Activated T-helper 2 cell treated with anti-CD3 and anti-CD28 coated beads, Interferon-gamma antibody, Interleukin-2, Interleukin-4, amounts not matched to agents 10 μg/mL and 5 μg/mL and 100 μg/mL, durations not matched to agents 14 hours and 24 hours and 36 hours (primary cell): ENCODE measurements at places on chromosomes 7 and 10.

DNA sequence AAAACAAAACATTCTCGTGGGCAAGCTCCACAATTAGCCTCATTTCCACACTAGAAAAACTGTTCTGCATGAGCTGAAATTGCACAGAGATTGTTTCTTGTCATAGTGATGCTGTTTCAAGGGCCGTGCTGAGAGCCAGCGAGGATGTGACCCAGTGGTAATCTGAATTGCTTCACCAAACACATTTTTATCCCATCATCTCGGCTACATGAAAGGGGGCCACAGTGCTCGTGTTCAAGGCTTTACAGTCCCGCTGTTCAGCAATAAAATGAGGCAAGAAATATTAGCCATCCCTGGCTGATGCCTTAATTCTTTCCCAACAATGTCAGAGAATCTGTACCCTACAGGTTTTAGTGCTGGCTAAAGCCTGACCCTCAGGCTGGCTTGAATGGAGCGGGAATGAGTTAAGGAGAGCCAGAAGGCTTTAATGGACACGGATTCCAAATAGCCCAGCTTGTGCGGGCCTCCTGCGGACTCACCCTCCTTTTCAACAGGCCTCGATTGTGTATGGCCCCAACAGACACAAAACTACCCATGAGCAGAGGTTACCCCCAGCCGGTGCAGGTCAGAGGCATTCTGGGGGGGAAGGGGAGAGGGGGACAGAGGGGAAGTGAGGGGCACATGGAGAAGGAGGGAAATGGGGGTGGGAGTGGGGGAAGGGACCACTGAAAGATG lies 2.0 kb upstream of the GDF10 start:
- no peak for DNase-seq

DNA sequence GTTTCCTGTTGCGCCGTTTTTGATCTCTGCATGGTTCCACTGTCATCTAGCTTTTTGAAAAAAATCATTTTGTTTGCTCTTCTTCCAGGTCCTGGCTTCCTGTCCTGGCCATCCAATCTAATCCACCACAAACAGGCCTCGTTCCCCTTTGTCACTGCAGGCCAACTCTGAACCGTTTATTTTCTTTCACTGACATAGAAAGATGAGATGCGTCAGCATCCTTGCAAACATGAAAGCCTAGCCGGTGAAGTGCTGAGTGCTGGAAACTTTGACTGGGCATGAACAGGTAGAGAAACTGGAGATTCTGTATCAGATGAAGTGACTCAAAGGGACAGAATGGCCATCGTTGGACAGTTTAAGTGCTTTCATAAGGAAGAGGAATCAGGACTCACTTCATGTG lies 1247.8 kb downstream of the TYW1 start:
- no peak for DNase-seq

- DNase-seq: no peak
These were observed 36.6 kb downstream of the ATRNL1 start for GRCh38 chr10:115129752-115130151.

- DNase-seq: no peak
These were observed 27.3 kb downstream of the DENND11 start for GRCh38 chr7:141674702-141675101.

- DNase-seq: no peak
These were observed 428.6 kb downstream of the ACTR3B start for GRCh38 chr7:153188161-153188560.
